ENCODE measurements at places on chromosomes 2 and 18. TPM values are rescaled to one million over a fixed set of nuclear protein-coding genes. Genes with fewer than 3 reads are reported as not detected.

The RBM44 gene
- total RNA-seq: not detected

DNA sequence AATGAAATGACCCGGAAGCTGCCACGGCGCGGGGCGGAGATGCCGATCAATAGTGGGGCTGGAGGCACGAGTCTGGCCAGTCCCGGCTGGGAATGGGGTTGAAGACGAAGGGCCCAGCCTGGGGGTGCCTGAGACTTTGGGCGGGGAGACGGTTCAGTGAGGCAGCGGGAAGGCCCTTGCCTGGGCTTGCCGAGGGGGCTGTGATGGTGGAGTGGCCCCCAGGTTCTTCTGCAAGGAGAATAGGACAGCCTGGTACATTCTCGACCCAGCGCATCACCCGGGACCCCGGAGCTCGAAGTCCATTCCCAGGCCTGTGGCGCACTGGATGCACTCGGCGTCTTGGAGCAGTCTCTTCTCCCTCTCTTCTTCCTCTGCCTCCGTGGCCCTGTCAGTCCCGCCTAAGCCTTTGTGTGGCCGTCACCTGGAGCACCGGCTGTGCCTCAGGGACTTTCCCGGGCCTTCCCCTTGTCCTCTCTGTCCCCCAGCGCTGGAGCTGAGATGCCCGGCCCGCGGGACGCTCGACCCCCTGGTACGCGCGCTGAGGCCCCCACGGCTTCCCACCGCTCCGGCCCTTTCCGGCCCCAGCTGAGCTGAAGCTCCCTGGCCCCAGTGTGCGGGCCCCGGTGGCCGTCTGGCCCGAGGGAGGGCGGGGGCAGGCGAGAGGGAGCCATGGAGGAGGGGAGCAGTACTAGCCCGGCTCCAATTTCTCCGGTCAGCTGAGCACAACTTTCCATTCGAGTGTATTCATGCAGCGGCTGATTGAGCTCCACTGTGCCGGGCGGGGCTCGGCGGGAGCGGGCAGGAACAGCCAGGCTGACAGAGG, 8.0 kb downstream of the SIX3 start:
- DNase-seq: no peak

GRCh38 chr18:62506495-62507143, 16.2 kb upstream of the ZCCHC2 start:
- DNase-seq: no peak

GRCh38 chr2:109126501-109126860, 2.5 kb upstream of the SH3RF3 start:
- peak; percentile 85 for DNase-seq

DNA sequence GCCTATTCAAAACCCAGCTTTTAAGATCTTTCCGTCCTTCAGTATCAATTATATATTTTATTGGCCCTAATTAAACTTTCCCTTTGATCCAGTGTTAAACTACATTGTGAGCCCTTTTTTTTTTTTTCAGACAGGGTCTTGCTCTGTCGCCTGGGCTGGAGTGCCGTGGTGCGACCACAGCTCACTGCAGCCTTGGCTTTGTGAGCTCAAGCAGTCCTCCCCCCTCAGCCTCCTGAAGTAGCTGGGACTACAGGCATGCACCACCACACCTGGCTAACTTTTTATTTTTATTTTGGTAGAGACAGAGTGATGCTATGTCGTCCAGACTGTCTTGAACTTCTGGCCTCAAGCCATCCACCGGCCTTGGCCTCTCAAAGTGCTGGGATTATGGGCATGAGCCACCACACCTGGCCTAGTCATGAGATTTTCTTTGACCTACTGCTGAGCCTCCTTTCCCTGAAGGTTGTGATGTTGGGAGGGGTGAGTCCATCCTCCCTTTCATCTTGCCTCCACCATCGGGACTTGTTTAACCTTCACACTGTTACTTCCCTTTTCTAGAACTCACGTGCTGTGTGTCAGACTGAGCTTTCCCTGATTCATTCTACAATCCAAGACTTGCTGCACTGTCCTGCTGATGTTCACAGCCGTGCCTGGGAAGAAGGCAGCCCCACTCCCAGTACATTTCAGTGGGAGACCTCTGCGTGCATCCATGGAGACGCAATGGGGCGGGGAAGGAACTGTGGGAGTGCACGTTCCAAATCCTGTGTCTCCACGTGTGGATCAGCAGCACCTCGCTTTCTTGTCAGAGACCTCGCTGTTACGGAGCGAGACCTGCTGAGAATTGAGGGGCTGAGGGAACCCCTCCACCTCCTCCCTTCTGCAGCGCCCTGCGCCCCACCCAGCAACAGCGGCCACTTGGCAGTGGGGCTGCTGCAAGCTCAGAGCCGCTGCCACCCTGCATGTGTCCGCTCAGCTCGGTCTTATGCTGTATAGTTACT, 10.8 kb downstream of the OXER1 start:
- no peak for DNase-seq

All from HFFc6 (cell line).